ENCODE measurements at places on chromosomes 2 and 18. TPM values are rescaled to one million over a fixed set of nuclear protein-coding genes. Genes with fewer than 3 reads are reported as not detected.

Gene SCN3A
- total RNA-seq = 1.8 TPM

Gene HES6
- total RNA-seq = 0.66 TPM

Gene DPP4
- 41.0 TPM for total RNA-seq

Gene CAPN14
- total RNA-seq = not detected

DNA sequence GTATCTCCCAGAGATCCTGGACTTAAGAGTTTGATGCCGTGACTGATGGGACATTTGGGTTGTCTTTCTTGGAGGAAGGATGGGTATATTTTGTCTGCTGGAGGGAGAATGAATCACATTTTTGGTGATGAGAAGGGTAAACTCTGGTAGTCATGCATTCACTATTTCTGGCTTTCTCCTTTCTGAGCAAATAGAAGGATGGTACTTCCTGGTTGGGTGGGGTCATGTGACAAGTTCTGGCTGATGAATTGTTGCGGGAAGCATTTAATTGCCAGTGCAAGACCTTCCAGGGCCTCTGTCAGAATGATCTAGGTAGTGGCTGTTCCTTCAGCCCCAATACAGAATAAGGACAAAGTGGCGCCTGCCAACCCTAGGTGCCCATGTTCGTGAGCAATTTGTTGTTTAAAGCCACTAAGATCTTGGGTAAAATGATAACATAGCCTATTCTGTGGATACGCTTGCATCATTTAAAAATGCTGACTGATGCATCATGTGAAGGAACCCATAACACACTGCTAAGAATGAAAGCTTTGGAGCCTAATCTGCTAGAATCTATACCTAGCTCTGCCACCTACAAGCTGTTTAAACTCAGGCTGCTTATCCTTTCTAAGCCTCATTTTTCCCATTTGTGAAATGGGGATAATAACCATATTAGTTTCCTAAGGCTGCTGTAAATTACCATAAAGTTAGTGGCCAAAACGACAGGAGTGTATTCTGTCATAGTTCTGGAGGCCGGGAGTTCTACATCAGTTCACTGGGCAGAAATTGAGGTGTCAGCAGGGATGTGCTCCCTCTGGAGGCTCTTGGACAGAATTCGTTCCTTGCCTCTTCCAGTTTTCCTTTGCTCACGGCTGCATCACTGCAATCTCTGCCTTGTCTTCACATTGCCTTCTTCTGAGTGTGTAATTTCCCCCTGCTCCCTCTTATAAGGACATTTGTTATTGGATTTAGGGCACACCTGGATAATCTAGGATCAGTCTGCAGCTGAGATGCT lies 281.3 kb downstream of the AGPS start:
- DNase-seq = no peak

DNA sequence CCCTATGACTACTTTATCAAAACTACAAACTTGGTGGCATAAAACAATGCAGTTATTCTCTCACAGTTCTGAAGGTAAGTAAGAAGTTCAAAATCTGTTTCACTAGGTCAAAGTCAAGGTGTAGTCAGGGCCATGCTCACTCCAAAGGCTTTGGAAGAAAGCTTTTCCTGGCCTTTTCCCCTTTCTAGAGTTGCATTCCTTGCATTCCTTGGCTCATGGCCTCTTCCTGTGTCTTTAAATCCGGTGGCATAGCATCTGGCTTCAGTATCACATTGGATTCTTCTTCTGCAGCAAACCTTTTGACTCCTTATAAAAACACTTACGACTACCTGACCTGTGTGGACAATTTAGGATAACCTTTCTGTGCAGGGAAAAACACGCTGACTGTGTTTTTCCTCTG lies 543.5 kb upstream of the HNMT start:
- no peak for DNase-seq

DNA sequence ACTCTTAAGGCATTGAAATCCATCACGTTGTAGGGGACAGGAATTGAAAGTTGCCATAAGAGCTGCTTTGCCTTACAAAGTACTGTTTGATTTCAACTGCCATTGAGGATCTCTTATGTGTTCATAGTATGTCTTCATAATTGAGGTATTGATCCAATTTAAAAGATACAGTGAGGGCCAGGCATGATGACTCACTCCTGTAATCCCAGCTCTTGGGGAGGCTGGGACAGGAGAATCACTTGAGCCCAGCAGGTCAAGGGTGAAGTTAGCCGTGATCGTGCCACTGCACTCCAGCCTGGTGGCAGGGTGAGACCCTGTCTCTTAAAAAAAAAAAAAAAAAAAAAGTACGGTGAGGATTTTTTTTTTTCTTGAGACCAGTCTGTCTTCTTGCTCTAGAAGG lies 91.7 kb upstream of the EML6 start:
- no peak for DNase-seq

DNA sequence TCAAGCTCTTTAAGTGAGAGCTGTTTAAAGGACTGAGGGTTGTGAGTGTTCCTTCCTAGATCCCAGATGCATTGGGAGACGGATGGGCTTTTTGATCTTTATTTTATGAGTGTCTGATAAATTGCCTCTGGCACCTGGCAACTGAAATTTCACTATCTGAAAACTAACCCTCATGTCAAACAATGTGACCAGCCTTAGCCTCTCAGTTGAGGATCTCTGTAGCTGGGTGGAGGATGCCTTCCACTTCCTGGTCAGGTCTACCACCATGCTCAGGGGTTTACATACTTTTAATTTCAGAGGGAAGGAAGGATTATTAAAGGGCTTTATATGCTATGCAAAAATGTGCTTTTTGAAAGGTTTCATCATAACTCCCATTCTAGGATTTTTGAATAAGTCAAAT lies 70.5 kb upstream of the NT5C1B start:
- no peak for DNase-seq

DNA sequence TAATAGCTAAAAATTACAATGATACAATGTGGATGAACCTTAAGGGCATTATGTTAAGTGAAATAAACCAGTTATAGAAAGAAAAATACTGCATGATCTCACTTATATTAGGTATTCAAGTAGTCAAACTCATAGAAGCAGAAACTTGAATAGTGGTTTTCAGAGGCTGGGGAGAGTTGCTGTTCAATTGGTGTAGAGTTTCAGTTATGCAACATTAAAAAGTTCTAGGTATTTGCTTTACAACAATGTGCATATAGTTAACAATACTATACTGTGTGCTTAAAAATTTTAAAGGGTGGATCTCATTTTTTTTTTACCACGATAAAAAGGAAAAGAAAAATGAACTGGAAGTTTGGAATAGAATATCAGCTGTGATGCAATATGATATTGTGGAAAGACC lies 479.1 kb downstream of the SPAG16 start:
- no peak for DNase-seq

GRCh38 chr18:29147944-29148343 lies 971.0 kb upstream of the CDH2 start:
- DNase-seq = peak; percentile 64

DNA sequence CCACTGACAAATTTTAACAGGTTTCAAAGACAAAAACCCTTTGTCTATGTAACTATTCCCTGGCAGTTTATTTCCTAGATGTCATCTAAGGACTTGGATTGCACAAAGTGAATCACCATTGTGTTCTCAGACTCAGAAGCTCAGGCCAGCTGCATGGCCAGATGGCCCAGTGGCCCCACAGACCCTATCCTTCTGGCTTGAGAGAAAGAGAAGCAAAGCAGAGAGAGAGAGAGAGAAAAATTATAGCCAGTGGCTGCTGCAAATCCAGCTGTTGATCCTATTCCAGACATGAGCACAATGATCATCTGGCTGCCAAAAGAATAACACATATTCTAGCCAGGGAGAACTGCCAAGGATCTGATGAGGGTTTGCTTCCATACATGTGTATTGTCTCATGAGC lies 25.8 kb downstream of the CTLA4 start:
- DNase-seq = peak; percentile 0

DNA sequence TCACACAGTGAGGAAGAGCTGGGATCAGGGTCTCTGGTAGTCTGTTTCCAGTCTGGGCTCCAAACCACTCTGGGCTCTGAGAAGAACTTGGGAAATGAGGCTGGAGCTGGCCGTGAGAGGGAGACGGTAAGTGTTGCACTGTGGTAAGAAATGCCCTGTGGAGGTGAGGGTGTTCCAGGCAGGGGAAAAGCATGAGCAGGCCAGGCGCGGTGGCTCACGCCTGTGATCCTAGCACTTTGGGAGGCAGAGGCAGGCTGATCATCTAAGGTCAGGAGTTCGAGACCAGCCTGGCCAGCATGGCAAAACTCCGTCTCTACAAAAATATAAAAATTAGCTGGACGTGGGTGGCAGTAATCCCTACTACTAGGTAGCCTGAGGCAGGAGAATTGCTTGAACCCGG lies 14.3 kb upstream of the DES start:
- DNase-seq = no peak

DNA sequence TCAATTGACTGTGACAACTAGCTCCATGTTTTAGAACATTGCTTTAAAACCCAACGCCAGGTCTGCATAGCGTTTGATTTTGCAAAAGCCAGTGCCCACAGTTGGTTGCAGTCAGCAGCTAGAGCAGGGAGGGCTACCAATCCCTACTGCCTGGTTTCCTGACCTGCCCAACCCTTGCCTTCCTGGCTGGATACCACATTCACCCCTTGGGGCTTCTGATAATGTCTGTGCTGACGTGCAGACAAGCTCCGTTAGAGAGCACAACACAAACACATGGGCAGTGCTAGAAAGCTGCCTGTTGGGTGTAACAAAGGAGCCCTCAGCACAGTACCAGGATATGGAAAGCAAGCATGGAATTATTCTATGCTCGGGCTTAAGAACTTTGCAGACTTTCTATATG lies 71.4 kb upstream of the THSD7B start:
- no peak for DNase-seq

DNA sequence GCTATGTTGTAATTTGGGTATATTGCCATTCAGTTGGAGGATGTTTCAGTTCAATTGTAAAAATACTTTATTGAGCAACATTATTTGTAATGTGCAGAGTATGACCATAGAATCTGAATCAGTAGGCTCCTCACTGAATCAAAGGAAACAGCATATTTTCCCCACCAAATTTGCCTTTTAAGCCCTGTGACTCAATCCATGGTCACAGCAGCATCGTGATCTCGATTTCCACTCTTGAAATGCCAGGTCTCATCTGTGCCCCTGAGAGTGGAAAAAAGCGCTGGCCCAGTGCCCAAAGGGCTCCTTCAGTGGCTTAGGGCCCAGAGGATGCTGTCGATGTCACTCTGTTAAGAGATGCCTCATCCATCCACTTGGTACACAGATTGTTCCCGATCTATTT lies 57.5 kb downstream of the FHOD3 start:
- DNase-seq = peak; percentile 84
